ENCODE measurements at places on chromosomes 1 and 21. TPM values are rescaled to one million over a fixed set of nuclear protein-coding genes. Genes with fewer than 3 reads are reported as not detected.
A peak's percentile ranks its signal among the peaks of the same experiment; 100 is the strongest.

GRCh38 chr1:223114871-223115270 lies 28.2 kb downstream of the TLR5 start:
- DNase-seq, result no peak

DNA sequence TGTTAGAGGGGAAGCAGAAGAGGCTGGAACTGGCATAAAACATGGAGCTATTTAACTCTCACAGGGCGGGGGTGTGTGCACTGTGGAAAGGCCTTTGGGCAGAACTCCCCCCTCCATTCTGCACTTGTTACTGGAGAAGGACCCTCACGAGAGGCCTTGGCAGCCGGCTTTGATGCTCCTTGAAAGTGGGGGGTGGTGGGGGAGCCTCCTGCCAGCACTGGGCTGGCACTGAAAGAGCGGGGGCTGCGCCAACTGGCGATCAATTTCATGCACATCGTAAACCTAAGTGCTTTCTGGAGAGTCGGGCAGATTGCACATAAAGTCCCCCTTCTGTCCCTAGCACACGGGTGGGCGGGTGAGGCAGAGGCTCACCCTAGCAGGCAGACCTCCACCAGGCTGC lies 28.9 kb downstream of the FOXO6 start:
- DNase-seq, result no peak

DNA sequence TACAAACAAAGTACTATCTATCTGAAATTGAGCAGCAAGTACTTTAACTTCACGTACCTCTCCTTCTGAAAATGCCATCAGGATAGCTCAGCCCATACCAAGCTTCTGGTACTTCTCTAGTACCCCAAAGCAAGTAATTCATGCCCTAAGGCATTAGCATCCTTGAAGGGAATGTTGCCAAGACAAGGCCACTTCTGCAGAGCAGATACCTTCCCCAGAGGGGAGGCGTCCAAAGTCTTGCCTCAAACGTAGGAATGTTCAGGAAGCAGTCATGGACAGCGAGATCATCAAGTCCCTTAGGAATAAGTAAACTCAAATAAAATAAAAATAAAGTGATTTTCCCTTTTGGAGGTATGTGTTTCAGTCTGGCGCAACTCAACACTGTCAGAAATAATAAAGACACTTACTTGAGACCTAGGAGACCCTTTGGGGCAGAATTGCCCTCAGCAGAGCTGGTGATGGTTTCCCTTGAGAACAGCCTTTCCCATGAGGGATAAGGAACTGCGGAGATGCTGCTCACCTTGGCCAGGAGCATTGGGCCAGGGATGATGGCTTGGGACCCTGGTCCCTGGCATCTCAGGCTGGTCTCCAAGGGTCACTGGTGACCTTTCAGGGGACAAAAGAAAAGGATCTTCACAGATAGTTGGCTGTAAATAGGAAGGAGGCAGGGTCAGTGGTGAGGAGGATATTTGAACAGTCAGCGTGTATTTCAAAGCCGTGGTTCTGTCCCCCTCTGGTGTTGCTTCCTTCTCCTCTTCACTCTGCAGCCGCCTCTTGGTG lies 522.9 kb downstream of the KIF26B start:
- no peak for DNase-seq

- DNase-seq, result no peak
These were observed 13.0 kb upstream of the PAQR6 start for GRCh38 chr1:156260896-156261295.

- no peak for DNase-seq
These were observed 28.1 kb downstream of the SLC44A5 start for GRCh38 chr1:75582725-75583261.

GRCh38 chr1:53344921-53345838 lies 17.3 kb upstream of the LRP8 start:
- peak; percentile 23 for DNase-seq

GRCh38 chr21:43273016-43273707 lies 104.4 kb downstream of the CRYAA start:
- peak; percentile 40 for DNase-seq

- DNase-seq, result no peak
These were observed 249.2 kb downstream of the NCAM2 start for GRCh38 chr21:21247424-21247823.

The SSX2IP gene
- 8.5 TPM for total RNA-seq

The NPR1 gene
- total RNA-seq, result 69.4 TPM

The ESRRG gene
- total RNA-seq, result 0.29 TPM

The MYBPH gene
- not detected for total RNA-seq

The ATAD3C gene
- 10.4 TPM for total RNA-seq

The TMEM240 gene
- total RNA-seq, result 2.9 TPM

The CLDN17 gene
- not detected for total RNA-seq

The TMEM269 gene
- not detected for total RNA-seq

The RAB25 gene
- 62.0 TPM for total RNA-seq

The FCRL3 gene
- 0.67 TPM for total RNA-seq

The SYT14 gene
- 0.03 TPM for total RNA-seq

The F5 gene
- total RNA-seq, result 1.6 TPM

The INKA2 gene
- total RNA-seq, result 13.3 TPM

Data from upper lobe of right lung (tissue), 1 donor.